Stimulated activated CD8-positive, alpha-beta memory T cell treated with anti-CD3 and anti-CD28 coated beads, Interleukin-7, amount 100 ng/mL, for 1 hour (primary cell): ENCODE measurements at places on chromosomes 7 and 10.

GRCh38 chr7:115494529-115495147 lies 535.9 kb downstream of the TFEC start:
- DNase-seq = no peak

GRCh38 chr7:107446988-107447387 lies 22.9 kb upstream of the GPR22 start:
- DNase-seq = no peak

- DNase-seq = no peak
These were observed 43.3 kb downstream of the DOCK1 start for GRCh38 chr10:126948355-126949160.

DNA sequence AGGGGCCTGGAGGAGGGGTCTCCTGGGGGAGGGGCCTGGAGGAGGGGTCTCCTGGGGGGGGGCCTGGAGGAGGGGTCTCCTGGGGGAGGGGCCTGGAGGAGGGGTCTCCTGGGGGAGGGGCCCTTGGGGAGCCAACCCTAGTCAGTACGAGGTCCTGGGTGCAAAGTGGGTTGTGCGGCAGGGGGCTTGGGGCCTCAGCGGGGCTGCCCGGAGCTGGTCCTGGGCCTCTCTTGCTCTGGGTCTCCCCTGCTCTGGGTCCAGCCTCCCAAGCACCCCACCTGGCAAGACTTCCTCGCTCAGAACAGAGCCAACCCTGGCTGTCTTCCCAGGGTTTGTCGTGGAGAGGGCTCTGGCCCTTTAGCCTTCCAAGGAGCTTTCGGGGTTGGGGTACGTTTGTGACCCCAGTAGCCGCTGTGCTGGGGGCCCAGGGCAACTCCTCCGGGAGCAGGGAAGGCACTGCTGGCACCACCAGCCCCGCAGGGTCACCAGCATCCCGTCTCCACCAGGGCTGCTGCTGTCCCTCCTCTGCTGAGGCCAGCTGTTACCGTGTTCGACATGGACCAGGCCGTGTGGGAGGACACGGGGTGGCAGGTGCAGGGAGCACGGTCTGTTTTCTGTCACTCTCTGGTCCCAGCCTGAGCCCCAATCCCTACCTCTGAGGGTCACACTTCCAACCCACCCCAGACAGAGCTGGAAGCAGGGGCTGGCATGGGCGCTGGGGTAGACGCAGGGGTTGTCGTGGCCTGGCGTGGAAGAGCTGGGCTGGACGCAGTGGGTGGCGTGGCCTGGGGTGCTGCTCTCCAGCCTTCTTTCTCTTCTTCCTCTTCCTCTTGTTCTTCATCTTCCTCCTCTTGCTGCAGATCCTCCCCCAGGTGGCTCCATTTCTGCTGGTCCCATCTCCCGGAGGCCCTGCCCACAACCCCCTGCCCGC lies 22.8 kb downstream of the PWWP2B start:
- no peak for DNase-seq

GRCh38 chr10:93064874-93065660 lies 4.5 kb downstream of the CYP26C1 start:
- no peak for DNase-seq

- no peak for DNase-seq
These were observed 19.0 kb downstream of the HYAL4 start for GRCh38 chr7:123864012-123864411.

DNA sequence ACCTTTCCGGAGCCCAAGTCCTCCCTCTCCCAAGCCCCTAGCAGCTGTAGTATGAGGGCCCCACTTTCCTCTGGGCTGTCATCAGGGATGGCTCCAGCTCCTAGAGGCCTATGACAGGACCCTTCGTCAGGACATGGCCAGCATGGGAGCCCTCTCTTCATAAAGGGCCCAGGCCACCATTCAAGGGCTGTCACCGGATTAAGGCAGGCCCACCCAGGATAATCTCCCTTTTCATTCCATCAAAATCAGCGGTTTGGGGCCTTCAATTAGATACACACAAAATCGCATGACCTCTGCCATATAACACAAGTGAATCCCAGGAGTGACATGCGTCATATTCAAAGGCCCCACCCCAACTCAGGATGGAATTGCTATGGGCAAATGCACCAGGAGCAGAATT lies 12.2 kb upstream of the GDF10 start:
- no peak for DNase-seq

DNA sequence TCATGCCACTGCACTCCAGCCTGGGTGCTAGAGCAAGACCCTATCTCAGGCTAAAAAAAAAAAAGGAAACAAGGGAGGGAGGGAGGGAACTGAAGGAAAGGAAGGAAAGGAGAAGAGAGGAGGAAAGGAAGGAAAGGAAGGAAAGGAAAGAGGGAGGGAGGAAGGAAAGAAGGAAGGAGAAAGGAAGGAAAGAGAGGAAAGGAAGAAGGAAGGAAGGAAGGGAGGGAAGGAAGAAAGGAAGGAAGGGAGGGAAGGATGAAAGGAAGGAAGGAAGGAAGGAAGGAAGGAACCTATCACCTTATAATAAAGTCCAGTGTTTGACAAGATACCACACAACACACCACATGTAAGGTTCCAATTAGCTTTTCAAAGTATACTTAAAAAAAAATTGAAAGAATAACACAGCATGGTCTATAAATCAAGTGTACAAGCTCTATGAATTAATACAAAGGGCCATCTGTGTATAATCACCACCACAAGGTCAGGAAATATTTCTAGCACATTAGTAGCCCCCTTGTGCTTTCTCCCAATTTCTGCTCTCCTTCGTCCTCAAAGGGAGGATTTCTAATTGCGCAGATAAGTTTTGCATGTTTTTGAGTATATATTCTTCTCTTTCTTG lies 26.4 kb downstream of the RNF216 start:
- no peak for DNase-seq

GRCh38 chr7:90618876-90619275 lies 22.8 kb downstream of the CDK14 start:
- no peak for DNase-seq

GRCh38 chr10:114412907-114413797 lies 8.8 kb upstream of the AFAP1L2 start:
- DNase-seq = no peak

GRCh38 chr10:119517235-119518141 lies 25.0 kb downstream of the RGS10 start:
- DNase-seq = no peak

DNA sequence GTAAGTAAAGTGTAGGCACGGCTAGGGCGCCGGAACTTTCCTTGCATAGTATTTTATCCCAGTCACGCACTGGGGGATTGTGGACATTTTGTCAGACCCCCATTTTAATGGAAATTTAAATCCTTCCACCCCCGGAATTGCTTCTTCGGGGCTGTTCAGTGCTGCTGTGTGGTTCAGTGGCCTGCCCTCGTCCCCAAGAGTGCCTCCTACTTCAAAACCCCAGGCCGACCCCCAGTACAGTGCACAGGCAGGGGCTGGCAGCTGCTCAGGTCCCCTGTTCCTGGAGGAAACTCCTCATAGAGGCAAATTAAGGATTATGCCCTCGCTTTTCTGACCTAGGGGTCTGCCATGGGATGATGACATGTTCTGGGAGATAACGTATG lies 94.5 kb downstream of the PTPRE start:
- no peak for DNase-seq

GRCh38 chr7:30469303-30469702 lies 9.3 kb downstream of the NOD1 start:
- no peak for DNase-seq

DNA sequence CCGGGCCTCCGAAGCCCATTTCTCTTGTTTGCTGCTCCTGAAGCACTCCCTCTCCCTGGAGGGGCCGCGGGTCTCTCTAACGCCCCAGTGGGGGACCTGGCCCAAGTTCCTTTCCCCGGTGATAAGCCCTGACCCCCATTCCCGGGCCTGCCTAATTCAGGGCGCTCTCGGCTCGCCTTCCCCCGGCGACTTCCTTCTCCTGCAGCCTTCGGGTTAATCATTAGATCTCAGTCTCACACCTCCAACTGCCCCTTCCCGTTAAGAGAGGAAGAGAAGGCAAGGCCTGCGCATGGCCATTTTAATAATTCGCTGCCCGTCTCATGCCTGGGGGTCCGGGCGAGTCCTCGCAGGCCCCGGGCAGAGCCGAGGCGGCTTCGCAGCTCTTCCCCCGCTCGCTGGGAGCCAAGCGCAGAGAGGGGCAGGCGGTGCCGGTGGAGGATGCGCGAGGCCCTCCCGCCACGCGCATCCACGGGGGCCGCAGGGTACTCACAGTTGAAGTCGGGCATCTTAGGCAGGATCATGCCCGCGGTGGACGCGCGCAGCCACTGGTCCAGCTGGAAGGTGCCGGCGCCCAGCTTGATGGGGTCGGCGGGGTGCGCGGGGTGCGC lies 1.2 kb downstream of the MNX1 start:
- DNase-seq = no peak

- DNase-seq = no peak
These were observed 953.2 kb downstream of the SORCS3 start for GRCh38 chr10:105594296-105594695.

GRCh38 chr10:132873395-132873794 lies 69.0 kb downstream of the CFAP46 start:
- no peak for DNase-seq

DNA sequence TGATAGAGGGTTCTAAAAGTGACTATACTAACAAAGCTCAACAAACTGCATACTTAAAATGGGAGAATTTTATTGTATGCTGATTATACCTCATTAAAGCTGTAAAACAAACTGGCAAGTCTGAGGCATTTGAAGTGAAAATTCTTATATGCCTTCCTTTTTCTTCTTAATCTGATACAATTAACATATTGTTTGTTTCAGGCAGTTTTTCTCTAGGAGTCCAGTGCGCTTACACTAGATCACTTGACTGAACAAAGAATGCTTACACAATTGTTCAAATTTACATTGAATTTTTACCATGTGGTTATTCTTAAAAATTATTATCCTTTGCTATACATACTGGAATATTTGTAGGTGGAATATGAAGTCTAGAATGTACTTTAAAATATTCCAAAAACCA lies 89.0 kb downstream of the GLCCI1 start:
- no peak for DNase-seq

DNA sequence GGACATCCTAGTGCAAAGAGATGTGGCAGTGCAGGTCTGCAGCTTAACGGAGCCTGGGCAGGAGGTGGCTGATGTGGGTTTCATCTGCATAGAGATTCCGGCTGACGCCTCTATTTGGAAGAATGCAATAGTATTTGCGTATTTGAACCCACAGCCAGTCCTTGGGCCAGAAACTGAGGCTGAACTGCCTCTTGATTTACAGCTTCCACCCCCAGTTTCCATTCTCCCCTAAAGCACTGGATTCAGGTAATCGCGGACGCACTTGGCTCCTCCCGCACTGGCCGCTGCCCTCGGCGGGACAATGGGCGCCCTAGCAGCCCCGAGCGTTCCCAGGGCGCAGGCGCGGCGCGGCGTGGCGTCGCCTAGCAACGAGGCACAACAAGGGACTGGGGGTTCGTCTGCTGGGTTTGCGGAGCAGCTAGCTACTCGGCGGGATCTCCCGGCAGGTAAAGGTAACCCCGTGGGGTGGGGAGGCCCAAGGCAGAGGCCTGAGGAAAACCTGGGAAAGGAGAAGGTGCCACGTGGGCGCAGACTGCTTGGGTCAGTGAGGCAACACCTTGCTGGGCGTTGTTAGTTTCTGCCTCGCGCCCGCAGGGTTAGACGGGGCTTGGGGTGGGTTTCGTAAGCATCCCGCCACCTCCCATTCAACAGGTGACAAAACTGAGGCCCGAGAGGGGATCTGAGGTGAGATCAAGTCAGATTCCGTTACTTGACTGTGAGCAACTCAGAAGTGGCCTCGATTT lies at the start of gene ARMC3:
TSS of gene ARMC3 (plus strand) at position 393 of the 743 bp plus-strand sequence. CDS start 3,944 bp downstream, outside the sequence.
- peak; percentile 34 for DNase-seq

- no peak for DNase-seq
These were observed 17.5 kb upstream of the TSGA13 start for GRCh38 chr7:130703851-130704250.

DNA sequence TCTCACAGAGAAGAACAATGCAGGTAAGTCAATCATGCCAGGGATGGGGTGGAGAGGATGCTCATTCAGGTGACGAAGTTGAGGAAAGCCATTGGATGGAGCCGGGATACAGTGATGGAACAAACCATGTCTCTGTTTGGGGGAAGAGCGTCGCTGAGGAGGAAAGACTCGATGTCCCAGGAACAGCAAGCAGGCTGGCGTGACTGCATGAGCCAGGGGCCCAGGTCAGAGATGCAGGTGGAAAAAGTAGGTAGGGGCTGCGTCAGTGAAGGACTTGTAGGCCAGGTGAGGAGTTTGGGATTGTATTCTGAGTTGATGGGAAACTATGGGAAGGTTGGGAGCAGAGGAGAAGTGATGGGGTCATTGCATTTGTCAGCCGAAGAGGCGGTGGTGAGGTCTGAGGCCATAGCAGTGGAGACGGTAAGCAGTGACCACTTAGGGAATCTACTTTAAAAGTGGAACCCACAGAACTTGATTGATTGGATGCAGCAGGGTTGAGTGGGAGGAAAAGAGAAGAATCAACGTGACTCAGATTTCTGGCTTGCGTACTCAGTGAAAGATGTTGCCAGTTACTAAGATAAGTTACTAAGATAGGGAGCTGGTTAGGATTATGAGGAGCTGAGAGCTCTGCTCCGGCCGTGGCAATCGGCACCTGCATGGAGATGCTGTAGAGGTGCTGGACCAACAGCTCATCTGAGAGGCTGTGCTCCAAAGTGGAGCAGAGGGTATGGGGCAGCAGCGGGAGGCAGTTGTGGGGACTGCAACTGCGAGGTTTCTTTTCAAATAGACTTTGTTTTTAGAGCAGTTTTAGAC lies 12.5 kb upstream of the IL2RA start:
- no peak for DNase-seq

- DNase-seq = no peak
These were observed 261.5 kb downstream of the ELMO1 start for GRCh38 chr7:37187179-37187578.

- DNase-seq = no peak
These were observed 11.8 kb upstream of the TSPAN12 start for GRCh38 chr7:120869700-120870099.

DNA sequence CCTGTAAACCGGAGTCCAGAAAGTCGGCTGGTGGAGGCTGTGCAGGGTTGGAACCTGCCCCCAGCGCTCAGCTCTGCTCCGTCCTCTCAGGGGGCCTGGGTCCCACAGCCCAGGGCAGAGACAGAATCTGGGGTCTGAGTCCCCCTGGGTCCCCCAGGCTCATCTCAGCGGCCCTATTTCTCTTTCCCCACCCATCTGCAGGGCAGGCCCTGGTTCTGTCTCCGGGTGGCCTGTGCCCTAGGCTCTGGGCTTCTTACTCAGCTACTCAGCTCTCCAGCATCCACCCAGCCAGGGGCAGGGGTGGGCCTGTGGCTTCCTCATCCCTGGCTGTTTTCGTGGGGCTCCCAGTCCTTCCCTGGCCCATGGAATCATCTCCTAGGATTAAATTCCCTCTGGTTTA lies 183.4 kb downstream of the ADARB2 start:
- no peak for DNase-seq

- no peak for DNase-seq
These were observed 11.6 kb downstream of the GCK start for GRCh38 chr7:44177570-44178131.

- DNase-seq = no peak
These were observed 14.9 kb upstream of the PON3 start for GRCh38 chr7:95411036-95411435.

DNA sequence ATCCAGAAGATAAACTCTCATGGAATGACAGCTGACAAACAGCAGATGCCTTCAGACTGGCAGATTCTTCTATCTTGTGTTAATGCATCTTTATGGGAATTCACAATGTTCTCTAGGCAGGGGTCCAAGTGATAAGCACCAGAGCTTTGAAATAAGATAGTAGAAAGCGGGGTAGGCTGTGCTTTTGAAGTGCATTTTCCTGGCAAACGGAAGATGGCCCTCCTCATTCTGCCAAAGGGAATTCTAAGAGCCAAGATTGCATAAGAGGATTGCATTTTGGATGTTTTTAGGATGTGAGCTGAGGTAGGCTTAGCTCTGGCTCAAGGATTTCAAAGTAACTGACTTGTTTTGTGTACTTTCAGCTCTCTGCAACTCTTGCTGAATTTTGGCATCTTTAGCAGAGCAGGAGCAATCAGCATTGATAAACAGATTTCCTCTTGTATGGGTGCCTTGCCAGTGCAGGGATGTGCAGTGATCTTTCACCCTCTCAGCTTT lies 298.5 kb upstream of the KLF6 start:
- no peak for DNase-seq
